Activated CD8-positive, alpha-beta memory T cell treated with anti-CD3 and anti-CD28 coated beads for 4 hours (primary cell): ENCODE measurements at places on chromosomes 11 and 22.

DNA sequence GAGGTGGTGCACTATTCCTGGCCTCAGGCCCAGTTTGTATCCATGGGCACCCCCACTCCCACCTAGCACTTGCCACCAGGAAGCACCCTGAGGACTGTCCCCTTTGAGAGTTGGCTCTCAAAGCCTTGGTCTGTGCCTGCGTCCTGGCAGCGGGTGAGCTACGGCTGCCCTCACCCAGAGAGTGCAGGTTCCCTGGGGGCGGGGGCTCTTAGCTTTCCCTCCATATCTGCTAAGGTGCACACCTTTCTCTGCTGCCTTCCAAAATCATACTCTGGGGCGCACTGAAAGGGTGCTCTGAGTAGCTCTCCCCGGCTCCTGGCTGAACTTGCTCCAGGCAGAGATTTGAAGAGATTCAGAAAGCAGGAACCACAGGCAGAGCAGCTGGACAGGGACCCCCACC lies 7.1 kb downstream of the KCNQ1 start:
- DNase-seq, result no peak

DNA sequence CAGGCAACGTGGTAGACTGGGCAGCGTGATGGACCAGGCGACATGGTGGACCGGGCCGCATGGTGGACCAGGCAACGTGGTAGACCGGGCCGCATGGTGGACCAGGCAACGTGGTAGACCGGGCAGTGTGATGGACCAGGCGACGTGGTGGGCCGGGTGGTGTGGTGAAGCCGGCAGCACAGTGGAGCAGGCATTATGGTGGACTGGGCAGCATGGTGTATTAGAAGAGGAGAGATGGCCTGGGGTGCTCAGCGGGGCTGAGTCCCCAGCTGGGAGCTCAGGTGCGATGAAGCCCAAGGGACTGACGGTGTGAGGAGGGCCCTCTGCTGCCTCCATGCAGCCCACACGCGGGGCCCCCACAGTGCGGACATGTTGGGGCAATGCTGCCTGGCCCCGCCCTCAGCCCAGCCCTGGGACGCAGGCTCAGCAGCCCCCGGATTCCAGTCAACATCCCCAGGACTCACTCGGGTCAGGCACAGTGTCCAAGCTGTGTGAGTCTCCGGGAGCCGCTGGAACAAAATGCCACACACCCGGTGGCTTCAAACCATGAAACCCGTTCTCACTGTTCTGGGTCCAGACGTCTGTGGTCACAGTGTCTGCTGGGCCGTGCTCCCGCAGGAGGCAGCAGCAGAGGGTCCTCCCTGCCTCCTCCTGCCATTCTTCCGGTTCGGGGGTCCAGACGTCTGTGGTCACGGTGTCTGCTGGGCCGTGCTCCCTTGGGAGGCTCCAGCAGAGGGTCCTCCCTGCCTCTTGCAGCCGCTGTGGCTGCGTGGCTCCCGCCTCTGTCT lies 1084.9 kb downstream of the BRD1 start:
- no peak for DNase-seq

DNA sequence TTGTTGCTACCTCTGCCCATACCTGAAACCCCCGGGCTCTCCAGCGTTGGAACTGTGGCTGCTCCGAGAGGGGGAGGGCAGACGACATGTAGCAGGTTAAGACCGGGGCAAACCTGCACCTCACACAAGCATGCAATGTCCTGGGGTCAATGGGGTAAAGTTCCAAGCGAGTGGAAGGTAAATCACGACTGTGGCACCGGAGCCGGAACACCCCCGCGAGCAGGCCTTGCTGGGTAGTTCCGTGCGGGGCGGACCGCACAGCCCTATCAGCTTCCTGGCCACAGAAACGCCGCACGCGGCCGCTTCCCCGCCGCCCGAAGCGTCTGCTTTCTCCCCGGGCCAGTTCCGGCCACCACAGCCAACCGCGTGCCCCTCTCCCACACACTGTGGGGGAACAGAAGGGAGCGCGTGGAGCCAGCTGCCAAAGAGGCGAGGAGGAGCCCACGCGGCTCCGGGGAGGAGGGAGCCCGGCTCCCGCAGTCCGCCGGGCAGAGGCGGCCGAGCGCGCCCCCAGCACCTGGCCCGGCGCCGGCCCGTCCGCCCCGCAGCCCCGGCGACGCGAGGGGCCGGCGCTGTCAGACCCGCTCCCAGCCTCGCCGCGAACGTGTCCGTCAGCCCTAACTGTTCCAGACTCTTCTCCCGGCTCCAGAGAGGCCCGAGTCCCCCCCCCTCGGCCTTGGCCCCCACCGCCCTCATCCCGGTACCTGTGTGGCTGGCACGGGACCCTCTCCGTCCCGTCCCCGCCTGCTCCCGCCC lies 1.6 kb downstream of the SPTBN2 start:
- no peak for DNase-seq

GRCh38 chr22:39081016-39081415 lies 3.9 kb downstream of the APOBEC3G start:
- DNase-seq, result no peak

- DNase-seq, result peak; percentile 64
These were observed 925 bp upstream of the KCNJ11 start for GRCh38 chr11:17389211-17389956.

DNA sequence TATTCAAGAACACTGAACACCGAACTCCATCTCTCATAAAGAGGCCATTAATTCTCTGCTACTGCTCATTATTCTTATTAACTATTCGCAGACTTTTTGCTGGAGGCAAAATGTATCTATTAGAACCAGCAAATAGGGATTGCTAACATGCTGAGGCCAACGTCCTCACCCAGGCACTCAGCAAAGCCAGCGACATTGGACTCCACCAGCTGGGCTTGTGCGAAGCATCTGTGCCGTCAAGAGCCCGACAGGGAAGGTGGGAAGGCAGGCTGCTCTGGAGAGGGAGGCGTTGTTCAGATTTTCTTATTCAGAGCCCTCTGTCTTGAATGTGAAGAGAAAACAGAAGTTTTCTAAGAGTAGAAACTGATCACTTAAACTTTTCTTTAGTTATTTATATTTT lies 615.6 kb upstream of the KIRREL3 start:
- DNase-seq, result no peak

GRCh38 chr11:126544108-126545056 lies 188.9 kb downstream of the ST3GAL4 start:
- no peak for DNase-seq

- no peak for DNase-seq
These were observed 3.2 kb upstream of the SYT8 start for GRCh38 chr11:1831338-1832210.

DNA sequence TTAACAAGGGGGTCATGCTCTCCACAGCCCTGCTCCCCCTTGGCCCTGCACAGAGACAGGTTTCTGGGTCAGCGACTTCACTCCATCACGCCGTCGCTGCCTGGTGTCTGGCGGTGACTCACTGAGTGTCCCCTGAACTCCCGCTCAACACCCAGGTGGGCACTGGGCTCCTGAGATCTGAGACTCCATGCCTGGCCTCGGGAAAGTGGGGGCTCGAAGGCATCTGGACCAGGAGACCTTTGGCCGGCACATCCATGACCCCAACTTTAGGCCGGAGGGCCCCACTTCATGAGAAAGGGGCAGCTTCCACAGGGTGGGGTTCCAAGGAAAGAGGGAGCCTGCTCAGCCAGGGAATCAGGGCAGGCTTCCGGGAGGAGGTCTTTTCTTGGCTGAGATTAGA lies 79.3 kb upstream of the PRR5 start:
- no peak for DNase-seq
